Endodermal cell (in vitro differentiated cells): ENCODE measurements at places on chromosomes 7 and 10. TPM values are rescaled to one million over a fixed set of nuclear protein-coding genes. Genes with fewer than 3 reads are reported as not detected.
A peak's percentile ranks its signal among the peaks of the same experiment; 100 is the strongest.

GRCh38 chr7:132433301-132433700 lies 143.0 kb downstream of the PLXNA4 start:
- DNase-seq, result no peak

The GPR15LG gene
- total RNA-seq, result not detected in 2 replicates

DNA sequence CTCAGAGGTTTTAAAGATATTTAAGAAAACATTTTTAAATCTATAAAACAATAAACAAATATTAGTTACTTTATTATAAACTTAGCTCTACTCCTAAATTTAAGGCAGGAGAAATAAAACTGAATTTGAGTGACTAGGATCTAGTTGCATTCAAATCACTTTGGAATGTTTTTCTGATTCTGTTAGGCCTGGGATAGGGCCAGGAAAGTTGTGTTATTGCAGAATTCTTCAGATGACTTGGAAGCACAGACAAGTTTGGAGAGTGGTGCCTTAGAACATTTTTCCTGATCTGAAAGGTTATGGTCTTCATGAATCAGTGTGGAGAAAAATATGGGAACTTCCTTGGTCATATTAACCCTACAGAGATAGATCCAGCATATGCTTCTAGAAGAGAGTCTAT lies 15.6 kb upstream of the SLC25A13 start:
- no peak for DNase-seq

DNA sequence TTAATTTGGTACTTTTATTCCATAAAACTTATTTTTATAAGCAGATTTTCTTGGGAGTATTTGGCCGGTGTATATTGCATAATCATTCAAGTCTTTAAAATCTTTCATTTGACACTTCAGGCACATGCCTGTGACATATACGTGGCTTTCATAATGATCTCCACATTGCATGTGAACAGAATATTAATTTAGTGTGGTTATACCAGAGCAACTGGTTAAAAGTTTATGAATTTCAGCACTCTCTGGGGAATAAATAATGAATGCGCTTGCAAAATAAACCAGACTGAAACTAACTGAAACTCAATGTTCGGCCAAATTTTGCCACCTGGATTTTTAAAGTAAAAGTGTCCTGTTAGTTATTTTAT lies 242.3 kb downstream of the GLI3 start:
- DNase-seq, result no peak

DNA sequence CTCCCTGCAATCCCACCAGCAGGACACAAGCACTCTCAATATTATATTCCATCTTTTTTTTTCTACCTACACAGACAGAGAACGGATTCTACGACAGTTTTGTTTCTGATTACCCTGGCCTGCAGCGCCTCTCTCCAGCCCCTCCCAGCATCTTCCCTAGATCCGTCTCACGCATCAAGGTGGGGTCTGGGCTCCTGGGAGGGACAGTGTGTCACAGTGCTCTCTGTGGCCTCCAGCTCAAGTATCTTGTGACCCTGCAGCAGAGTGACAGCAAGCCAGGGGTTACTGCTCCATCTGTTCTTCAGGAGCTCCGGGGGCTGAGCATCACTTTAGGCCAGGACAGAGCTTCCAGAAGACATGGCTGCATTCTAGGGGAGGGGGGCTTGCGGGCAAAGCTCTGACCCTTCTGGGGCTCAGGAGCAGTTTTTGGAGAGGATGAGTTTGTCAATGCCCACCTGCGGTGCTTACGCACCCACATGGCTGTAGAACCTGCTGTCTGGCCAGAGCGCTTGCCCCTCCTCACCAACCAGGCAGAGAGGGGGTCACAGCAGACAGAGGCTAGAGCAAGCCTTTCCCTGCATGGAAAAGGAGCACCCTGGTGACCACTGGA lies 22.6 kb downstream of the MYO1G start:
- no peak for DNase-seq

The FAM25A gene
- total RNA-seq, result not detected in 3 replicates

- peak; percentile 47 for DNase-seq
These were observed 68.9 kb upstream of the LEP start for GRCh38 chr7:128172151-128172550.

The SLC16A12 gene
- total RNA-seq, result 2.3 and 2.4 TPM in 2 replicates

The IQCE gene
- total RNA-seq, result 11.9 to 20.8 TPM (median 19.3 TPM) in 3 replicates

GRCh38 chr7:95907337-95907736 lies 135.0 kb downstream of the DYNC1I1 start:
- DNase-seq, result no peak

DNA sequence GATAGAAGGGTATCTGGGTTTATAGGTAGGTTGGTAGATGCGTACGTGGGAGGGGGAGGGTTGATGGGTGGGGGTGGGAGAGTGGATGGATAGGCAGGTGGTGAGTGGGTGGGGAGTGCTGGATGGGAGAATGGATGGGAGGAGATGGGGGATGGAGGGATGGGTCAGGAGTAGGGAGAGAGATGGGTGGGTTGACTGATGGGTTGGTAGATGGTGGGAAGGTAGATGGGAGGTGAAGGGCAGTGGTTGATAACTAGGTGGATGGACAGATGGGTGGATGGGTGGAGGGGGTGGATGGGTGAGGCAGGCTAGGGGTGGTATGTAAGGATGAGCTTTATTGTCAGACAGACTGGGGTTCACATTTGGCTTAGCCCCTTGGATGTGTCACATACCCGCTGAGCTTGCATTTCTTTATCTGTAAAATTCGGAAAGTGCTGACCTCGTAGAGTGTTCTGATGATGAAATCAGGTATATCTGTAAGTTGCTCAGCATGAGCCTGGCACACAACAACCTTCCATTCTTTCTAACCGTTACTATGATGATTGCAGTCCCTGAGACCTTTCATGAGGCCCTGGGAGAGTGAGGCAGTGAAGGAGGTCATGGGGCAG lies 34.3 kb downstream of the SLIT1 start:
- DNase-seq, result peak; percentile 17

DNA sequence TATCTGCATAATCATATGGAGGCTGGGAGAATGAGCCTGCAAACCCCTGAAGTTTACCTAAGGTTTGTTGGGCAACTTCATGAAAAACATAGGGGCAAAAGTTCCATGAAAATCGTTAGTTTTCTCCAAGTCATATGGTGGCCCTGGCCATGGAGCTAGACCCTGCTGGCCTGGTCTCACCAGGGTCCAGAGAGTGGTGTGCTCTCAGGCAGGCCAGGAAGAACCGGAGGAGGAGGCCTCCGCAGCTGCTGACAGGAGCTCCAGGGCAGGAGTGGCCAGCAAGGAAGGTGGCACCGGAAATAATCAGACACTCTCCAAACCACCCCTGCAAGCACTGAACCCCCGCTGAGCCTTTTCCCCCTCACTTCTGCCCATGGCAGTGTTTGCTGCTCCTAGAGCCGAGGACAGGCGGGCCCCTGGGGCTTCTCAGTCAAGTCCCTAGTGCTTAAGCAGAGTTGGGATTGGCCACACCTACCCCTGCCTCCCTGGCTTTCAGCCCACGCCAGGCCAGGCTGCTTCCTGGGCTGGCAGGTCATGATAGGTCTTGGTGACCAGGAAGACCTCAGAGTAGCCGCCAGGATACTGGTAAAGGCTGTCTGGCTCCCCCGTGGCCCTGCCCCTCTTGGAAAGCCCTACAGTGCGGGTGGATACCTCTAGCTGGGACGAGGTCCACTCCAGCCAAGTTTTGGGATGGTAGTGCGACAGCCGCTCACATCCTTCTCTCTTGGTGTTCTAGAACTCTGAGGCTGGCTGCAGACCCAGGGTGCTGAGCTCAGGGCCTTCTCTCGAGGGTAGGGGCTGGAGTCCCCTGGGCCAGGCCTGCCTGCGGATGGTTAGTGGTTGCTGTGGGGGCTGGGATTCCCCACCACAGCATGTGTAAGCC lies 242.8 kb downstream of the MGMT start:
- peak; percentile 50 for DNase-seq

GRCh38 chr10:90222372-90222771 lies 521.0 kb downstream of the KIF20B start:
- no peak for DNase-seq

The INA gene
- total RNA-seq, result 3.3 and 3.7 TPM in 2 replicates

The GIMAP8 gene
- not detected in 3 replicates for total RNA-seq

DNA sequence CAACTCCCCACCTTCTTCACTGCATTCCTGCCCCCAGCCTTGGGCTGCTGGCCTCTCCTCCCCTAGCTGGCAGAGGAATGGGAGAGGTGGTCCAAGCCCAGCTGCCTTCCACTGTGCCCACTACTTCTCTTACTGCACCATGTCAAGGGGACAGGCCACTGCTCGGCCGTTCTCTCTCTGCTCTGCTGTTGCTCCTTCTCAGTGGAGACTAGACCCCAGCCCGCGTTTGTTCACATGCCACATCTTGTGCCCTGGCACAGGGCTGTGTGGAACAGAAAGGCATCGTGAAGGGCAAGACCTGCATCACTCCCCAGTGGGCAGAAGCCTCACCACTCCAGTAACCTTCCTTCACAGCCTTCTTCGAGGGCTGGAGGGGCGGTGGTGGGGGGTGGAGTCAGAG lies 711 bp upstream of the CDHR3 start:
- peak; percentile 75 for DNase-seq

DNA sequence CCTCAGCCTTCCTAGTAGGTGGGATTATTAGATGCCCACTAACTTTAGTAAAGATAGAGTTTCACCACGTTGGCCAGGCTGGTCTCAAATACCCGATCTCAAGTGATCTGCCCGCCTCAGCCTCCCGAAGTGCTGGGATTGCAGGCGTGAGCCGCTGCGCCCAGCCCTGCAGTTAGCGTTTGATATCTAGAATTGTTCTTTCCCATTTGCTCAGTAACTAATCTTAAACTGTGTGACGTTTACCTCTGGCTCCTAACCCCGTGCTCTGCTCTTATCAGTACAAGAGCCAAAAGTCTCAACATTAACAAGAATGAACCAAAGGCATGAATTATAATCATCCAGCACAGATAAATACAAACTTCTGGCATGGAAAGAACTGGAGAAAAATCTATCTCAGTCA lies 47.4 kb downstream of the IGF2BP3 start:
- no peak for DNase-seq

GRCh38 chr7:41774966-41775365 lies 72.1 kb upstream of the INHBA start:
- no peak for DNase-seq

DNA sequence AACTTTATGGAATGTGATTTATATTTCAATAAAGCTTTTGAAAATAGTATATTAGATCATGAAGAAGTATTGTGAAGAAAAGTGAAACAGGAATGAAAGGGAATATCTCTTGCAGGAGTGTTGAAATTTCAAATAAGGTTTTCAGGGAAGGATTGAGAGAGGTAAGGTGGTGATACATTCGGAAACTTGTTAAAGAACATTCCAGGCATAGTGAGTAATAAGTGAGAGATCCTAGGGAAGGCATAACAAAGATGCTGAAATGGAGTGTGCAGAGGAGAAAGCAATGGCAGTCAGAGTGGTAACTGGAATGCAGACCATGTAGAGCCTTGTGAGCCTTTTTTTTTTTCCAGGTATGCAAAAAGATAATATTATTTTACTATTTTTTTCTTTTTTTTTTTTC lies 4.1 kb downstream of the OR9A4 start:
- DNase-seq, result no peak

- no peak for DNase-seq
These were observed 12.2 kb upstream of the SVIL start for GRCh38 chr10:29646960-29647461.

DNA sequence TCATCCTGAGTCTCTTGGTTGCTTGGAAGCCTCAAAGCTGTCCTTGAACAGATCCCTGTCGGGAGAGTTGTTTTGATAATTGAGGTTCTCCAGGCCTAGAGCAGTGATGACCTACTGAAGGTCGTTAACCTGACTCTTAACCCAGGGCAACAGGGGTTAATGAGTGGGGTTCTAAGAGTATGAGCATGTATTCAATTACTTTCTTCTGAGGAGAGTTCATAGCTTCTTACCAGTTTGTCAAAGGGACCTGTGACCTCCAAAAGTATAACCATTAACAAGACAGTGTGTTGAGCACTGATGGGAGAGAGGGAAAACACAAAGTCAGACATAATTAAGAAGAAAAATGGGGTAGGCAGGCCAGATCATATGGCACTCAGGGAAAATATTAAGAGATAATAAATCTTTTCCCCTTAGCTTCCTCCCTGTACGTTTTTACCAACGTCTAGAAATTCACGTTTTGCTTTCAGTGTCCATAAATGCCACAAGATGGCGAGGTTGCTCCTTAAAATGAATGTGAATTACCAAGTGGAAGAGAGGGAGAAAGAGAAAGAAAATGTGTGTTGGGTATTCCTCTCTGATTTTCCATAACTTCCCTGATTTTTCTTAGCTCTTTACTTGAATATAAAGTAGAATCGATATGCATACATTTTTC lies 97.6 kb downstream of the SUGCT start:
- DNase-seq, result no peak

- peak; percentile 84 for DNase-seq
These were observed 3.1 kb downstream of the ADIRF start for GRCh38 chr10:86971232-86971991.

The AKR1C8 gene
- 0.42 TPM in 1 of 3 replicates, not detected in the others for total RNA-seq

DNA sequence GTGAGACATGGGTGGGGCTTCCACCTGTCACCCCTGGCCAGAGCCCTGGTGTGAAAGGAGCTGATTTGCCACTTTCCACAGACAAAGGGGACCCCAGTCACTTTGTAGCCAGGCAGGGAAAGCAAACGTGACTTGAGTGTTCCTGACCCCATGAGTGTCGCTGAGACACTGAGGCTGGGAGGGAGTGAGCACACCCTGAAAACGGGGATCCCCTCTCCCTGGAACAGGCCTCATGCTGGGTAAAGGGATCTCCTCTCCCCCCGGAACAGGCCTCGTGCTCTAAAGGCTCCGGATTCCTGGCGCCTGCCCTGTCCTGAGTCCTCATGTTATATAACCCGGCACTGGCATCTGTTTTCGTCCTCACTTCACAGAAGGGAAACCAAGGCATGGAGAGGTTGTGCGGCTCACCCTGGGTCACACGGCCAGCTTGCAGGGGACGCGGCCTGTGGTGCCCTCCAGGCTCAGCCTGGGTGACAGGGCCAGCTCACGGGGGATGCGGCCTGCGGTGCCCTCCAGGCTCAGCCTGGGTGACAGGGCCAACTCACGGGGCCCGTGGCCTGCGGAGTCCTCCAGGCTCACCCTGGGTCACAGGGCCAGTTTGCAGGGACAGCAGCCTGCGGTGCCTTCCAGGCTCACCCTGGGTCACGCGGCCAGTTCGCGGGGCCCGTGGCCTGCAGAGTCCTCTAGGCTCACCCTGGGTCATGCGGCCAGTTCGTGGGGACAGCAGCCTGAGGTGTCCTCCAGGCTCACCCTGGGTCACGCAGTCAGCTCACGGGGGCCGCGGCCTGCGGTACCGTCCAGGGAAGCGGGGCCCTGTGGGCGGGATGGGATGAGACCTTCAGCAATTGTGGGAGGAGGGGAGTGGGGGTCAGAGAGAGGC lies 104.7 kb downstream of the PDGFA start:
- DNase-seq, result peak; percentile 33

GRCh38 chr10:26780793-26781601 lies 79.8 kb downstream of the ABI1 start:
- peak; percentile 68 for DNase-seq

- no peak for DNase-seq
These were observed 80.1 kb upstream of the MKRN1 start for GRCh38 chr7:140559410-140559809.

GRCh38 chr10:113857210-113857609 lies 2.7 kb downstream of the NHLRC2 start:
- DNase-seq, result no peak

- no peak for DNase-seq
These were observed 236.4 kb upstream of the TMEM72 start for GRCh38 chr10:44674536-44675386.

DNA sequence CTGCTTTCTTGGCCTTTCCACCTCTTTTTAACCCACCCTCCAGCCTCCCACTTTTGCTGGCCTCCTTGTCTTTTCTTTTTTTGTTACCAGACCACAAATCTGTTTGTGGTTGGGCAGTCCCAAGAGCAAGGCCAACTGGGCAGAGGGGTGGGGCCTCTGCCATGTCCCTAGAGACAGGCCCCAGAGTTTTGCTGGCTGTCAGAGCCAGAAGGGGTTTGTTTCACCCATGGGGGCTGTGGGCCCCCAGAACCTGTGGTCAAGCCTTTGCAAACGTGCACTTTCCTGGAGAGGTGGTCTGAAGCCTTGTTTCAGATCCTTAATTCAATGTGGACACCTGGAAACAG lies 10.3 kb downstream of the ZMIZ1 start:
- DNase-seq, result no peak

The GOLGA7B gene
- total RNA-seq, result 0.14 and 0.18 TPM in 2 replicates
